ENCODE measurements at places on chromosomes 2 and 18.
A peak's percentile ranks its signal among the peaks of the same experiment; 100 is the strongest.

DNA sequence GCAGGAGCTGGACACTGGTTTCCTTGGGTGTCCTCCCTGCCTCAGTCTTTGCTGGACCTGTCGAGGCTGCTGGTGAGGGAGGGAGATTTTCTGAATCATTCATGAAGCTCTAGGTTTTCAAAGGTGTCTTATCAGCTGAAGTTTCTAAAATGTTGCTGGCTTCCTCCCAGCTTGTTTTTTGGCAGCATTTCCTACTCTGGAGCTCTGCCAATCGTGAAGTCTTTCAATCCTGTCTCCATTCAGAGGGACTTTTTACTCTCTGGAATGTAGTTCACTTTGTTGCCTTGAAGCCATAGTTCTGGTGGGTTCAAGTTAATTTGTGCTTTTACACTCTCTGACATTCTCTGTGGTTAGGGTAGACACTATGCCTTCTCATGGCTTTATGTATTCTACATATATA lies 23.9 kb downstream of the SNTG2 start:
- no peaks in the 10 kb centered on the region for H3K27me3 ChIP-seq
- H3K27ac ChIP-seq = peak overlapping the region; percentile 91
- H3K36me3 ChIP-seq = peaks cover 40% of the 10 kb centered on the region
- H3K4me1 ChIP-seq = peaks cover 62% of the 10 kb centered on the region

DNA sequence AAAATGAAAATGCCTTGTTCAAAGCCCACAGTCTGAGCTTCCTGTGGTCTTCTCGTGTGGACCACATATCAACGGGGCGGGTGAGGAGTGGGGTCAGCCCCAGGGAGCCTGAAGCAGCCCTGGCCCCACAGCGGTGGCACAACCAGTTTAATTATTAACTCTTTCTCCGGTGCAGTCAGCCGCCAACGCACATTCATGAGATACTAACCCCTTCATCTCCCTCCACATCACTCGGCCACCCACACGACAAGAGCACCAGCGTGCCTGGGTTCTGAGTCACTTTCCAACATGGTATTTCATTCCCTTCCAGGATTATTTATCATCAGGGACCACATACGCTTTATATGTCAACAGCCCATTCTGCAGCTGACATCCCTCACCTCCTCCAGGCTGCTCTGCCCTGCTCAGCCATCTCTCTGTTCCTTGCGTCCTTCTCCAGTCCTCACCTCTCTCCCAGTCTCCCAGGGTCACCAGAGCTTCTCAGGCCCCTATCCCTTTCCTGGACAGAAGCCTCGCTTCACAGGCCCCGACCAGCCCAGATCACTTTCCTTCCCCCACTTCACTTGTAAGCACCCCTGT lies 48.0 kb upstream of the ID2 start:
- peaks cover 11% of the 10 kb centered on the region for H3K27me3 ChIP-seq
- no peaks in the 10 kb centered on the region for H3K36me3 ChIP-seq
- DNase-seq = no peak
- no peak overlapping the region for H3K4me3 ChIP-seq
- H3K4me1 ChIP-seq = peaks cover 3% of the 10 kb centered on the region

- no peaks in the 10 kb centered on the region for H3K36me3 ChIP-seq
- DNase-seq = no peak
- no peaks in the 10 kb centered on the region for H3K4me1 ChIP-seq
- H3K4me3 ChIP-seq = no peak overlapping the region
- peaks cover 7% of the 10 kb centered on the region for H3K27me3 ChIP-seq
Measured at GRCh38 chr2:71556692-71557250, 103.4 kb downstream of the DYSF start.

DNA sequence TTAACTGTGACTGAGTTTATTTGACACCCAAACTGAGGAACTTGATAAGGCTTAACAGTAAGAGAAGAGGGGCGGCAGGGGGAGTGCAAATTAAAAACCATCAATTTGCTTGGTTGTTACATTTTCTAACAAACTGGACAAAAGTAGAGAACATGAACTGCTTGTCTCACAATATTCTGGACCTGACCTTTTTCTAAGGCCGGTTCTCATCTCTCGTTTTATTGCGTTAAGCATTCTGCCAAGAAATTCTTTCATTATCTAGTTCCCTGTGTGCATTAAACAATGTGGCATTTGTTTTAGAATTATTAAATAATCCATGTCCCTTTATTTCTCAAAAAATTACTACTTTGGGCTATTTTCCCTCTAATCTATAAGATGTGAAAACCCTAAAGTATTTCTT lies 565.2 kb upstream of the PKDCC start:
- H3K27ac ChIP-seq = no peak overlapping the region
- DNase-seq = no peak
- H3K36me3 ChIP-seq = no peaks in the 10 kb centered on the region
- no peak overlapping the region for H3K4me3 ChIP-seq
- H3K4me1 ChIP-seq = no peaks in the 10 kb centered on the region

DNA sequence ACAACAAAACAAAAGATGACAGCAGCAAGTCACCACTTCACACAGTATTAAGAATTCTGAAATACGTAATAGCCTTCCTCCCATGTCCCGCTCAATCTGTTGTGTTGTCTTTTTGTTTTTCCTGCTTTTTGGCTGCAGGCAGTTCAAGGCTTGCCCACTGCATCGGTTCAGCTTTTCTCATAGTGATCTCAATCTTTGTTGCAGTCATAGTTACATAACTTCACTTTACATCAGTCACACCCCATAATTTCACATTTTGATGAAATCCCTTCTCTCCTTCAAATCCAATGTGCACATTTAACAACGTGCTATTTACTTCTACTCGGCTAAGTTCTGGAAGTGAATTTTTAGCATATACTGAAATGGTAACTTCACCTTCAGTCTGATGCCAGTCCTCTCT lies 33.8 kb upstream of the HAAO start:
- H3K27ac ChIP-seq = no peak overlapping the region
- DNase-seq = no peak
- H3K36me3 ChIP-seq = no peaks in the 10 kb centered on the region
- peaks cover 8% of the 10 kb centered on the region for H3K4me1 ChIP-seq
- no peak overlapping the region for H3K4me3 ChIP-seq

GRCh38 chr2:111058264-111058663 lies 62.5 kb upstream of the BCL2L11 start:
- peaks cover 1% of the 10 kb centered on the region for H3K36me3 ChIP-seq
- H3K27ac ChIP-seq = no peak overlapping the region
- no peak overlapping the region for H3K4me3 ChIP-seq
- no peak for DNase-seq
- H3K27me3 ChIP-seq = peaks cover 2% of the 10 kb centered on the region

- H3K4me1 ChIP-seq = no peaks in the 10 kb centered on the region
- peaks cover 5% of the 10 kb centered on the region for H3K27me3 ChIP-seq
- H3K4me3 ChIP-seq = no peak overlapping the region
- no peak overlapping the region for H3K27ac ChIP-seq
- DNase-seq = no peak
Measured at GRCh38 chr2:21035974-21036707, 7.7 kb downstream of the APOB start.

DNA sequence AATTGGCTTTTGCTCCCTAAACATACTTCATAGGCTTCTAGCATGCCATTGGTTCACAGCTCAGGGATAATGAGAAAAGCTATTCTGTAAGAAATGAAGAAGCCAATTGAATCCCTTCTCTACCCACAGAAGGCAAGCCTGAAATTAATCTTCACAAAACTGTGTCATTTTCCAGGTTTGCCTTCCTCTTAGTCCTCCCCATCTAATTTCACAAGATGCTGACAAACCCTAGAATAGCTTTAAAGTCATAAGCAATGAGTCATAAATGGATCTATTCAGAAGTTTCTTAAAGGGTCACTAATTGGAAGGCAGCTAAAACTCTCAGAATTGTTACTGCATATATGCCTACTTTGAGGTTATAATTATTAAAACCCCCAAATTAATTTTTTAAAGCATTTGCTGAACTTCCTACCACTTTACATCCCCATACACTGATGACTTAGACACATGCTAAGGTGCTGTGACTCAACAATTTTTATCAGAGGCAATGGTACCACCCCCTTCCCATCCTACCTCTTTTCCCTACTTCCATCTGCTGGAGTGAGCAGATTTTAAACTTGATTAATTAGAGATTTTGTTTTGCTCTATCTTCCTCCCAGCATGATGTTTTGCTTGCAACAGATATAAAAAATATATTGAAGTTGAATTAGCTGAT lies 51.3 kb upstream of the NABP1 start:
- DNase-seq = no peak
- H3K27ac ChIP-seq = no peak overlapping the region
- no peak overlapping the region for H3K4me3 ChIP-seq
- peaks cover 35% of the 10 kb centered on the region for H3K4me1 ChIP-seq
- no peaks in the 10 kb centered on the region for H3K27me3 ChIP-seq

DNA sequence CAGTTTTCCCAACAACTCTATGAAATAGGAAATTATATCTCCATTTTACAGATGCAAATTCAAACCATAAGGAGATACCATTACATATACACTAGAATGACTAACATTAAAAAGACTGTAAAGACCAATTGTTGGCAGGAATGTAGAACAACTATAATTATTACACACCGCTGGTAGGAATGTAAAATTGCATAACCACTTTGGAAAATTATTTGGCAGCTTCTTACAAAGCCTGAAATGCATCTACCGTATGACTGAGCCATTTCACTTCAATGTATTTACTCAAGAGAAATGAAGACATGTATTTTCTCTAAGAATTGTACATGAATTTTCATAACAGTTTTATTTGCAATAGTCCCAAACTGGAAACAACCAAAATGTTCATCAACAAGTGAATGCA lies 189.1 kb upstream of the BCL2L11 start:
- no peak overlapping the region for H3K4me3 ChIP-seq
- no peak overlapping the region for H3K27ac ChIP-seq
- no peaks in the 10 kb centered on the region for H3K4me1 ChIP-seq
- peaks cover 3% of the 10 kb centered on the region for H3K27me3 ChIP-seq
- peaks cover 9% of the 10 kb centered on the region for H3K36me3 ChIP-seq

DNA sequence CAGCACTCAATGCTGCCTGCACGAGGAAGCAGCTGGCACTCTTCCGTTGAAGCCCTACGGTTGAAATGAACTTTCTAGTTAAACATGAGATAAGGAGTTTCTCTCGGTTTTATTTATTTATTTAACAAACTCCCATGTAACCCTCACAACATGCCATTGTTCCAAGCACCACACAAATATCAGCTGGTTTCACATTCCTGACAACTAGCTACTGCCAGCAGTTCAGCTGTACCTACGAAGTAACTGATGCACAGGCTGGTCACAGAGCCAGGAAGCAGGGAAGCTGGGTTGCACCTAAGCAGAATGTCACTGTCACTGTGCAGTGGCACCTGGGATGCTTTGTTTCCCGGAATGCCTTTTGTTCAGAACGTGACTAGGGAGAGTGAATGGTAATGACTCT lies 18.1 kb downstream of the TIMM21 start:
- peaks cover 9% of the 10 kb centered on the region for H3K27me3 ChIP-seq
- no peaks in the 10 kb centered on the region for H3K4me1 ChIP-seq
- peaks cover 10% of the 10 kb centered on the region for H3K36me3 ChIP-seq

- no peaks in the 10 kb centered on the region for H3K27me3 ChIP-seq
- H3K27ac ChIP-seq = no peak overlapping the region
- H3K4me3 ChIP-seq = no peak overlapping the region
- no peak for DNase-seq
Measured at GRCh38 chr18:42929181-42929580, 186.3 kb downstream of the RIT2 start.

GRCh38 chr18:11986061-11986460 lies 4.8 kb downstream of the IMPA2 start:
- H3K4me1 ChIP-seq = peaks cover 10% of the 10 kb centered on the region
- H3K4me3 ChIP-seq = no peak overlapping the region
- no peak for DNase-seq
- peaks cover 4% of the 10 kb centered on the region for H3K27me3 ChIP-seq
- no peaks in the 10 kb centered on the region for H3K36me3 ChIP-seq

DNA sequence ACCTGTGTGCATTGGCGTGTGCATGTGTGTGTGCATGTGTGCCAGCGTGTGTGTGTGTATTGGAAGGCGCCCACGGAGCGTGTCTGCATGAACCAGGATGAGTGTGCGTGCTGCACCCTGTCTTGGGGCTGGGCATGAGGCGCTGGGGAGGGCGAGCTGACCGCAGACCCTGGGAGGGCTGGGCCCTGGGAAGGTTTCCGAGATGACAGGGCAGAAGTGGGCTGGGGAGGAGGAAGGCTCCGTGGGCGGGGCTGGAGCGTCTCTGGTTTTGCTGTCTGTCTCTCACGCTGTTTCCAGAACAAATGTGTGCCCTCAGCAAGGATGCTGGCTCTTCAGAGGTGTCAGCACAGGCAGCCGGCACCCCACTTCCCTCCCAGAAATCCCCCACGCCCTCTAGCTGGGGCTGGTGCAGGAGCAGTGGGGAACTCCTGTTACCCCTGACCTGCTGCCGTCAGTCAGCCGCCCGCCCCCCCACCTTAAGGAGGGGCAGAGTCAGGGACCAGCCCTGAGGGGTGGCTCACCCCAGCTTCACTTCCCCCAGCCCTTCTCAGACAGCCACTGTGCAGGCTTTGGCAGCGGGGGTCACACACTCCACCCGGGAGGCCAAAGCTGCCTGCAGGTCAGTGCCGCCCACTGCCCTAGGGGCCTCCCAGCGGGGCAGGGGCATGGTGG lies at the start of gene GPR35:
Gene GPR35, plus strand, starts transcription at position 531 of the 672 bp plus-strand sequence. CDS start 4,473 bp downstream, outside the sequence.
- H3K27me3 ChIP-seq = no peaks in the 10 kb centered on the region
- peaks cover 49% of the 10 kb centered on the region for H3K4me1 ChIP-seq
- H3K36me3 ChIP-seq = peaks cover 3% of the 10 kb centered on the region
- peak within 1 kb of the TSS; percentile 83 for H3K4me3 ChIP-seq
- peak within 1 kb of the TSS; percentile 100 for H3K27ac ChIP-seq

DNA sequence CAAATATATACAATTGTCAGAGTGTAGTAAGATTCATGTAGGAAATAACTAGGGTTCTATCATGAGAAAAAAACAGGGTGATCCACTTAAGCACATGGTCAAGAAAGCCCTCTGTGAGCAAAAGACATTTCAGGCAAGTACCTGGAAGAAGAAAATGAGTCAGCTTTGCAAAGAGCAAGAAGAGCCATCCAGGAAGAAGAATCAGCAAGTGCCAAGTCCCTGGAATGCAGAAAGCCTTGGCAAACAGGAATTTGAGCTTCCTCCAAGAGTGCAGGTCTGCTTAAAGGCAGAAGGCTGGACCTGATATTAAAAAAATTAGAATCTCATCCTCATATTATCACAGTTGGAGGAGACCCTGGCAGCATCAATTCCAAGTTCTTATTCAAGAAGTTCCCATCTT lies 188.5 kb upstream of the CELF4 start:
- H3K27me3 ChIP-seq = no peaks in the 10 kb centered on the region
- no peaks in the 10 kb centered on the region for H3K4me1 ChIP-seq
- no peak overlapping the region for H3K4me3 ChIP-seq
- H3K36me3 ChIP-seq = no peaks in the 10 kb centered on the region
- no peak for DNase-seq
- H3K27ac ChIP-seq = no peak overlapping the region

- H3K4me3 ChIP-seq = no peak overlapping the region
- H3K36me3 ChIP-seq = no peaks in the 10 kb centered on the region
- no peak overlapping the region for H3K27ac ChIP-seq
- no peak for DNase-seq
- no peaks in the 10 kb centered on the region for H3K4me1 ChIP-seq
Measured at GRCh38 chr2:188645986-188646385, 328.2 kb upstream of the COL3A1 start.

GRCh38 chr18:37483221-37483971 lies 82.2 kb downstream of the CELF4 start:
- H3K27me3 ChIP-seq = peaks cover 54% of the 10 kb centered on the region
- no peaks in the 10 kb centered on the region for H3K36me3 ChIP-seq
- no peak overlapping the region for H3K4me3 ChIP-seq
